ENCODE measurements at places on chromosomes 5 and 9.

DNA sequence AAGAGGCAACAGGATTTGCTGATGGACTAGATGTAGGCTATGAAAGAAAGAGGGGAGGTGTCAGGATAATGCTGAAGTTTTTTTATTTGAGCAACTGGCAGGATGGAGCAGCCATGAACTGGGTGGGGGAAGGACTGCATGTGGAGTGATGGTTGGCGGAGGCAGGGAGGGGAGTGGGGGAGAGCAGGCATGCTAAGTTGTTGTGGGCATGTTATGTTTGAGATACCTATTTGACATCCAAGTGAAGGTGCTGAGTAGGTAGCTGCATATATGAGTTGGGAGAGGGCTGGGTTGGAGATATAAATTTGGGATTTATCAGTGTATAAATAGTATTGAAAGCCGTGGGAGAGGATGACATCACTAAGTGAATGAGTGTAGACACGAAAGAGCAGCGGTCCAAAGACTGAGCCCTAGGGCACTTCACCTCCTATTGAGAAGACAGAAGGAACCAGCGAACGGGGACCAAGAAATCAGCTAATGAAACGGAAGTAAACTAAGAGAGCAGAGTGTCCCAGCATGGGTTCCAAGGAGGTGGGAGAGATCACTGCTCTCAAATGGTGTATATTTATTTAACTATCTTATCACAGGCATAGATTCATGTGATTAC is 7.4 kb downstream of the BSPRY start:
- no peak for DNase-seq

- no peak for DNase-seq
These were observed 41.8 kb downstream of the CDO1 start for GRCh38 chr5:115774684-115775083.

GRCh38 chr5:92979716-92980115 is 601.3 kb downstream of the NR2F1-AS1 start:
- no peak for DNase-seq

DNA sequence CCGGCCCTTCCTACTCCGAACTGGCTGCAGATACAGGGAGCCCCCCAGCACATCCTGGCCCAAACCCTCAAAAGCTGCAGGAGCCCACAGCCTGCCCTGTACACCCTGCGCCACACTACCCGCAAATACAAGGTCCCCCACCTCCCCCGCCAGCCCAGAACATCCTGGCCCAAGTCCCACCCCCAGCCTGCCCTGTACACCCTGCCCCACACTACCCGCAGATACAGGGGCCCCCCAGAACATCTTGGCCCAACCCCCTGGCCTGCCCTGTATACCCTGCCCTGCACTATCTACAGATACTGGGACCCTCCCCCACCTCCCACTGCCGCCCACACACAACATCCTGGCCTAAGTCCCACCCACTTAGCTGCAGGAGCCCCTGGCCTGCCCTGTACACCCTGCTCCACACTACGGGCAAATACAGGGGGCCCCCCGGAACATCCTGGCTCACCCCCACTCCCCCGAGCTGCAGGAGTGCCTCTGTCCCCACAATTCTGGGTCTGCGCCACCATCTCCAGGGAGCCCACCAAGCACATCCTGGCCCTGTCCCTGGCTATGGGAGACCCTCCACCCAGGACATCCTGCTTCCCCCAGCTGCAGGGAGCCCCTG is 8.3 kb downstream of the LPCAT1 start:
- no peak for DNase-seq

DNA sequence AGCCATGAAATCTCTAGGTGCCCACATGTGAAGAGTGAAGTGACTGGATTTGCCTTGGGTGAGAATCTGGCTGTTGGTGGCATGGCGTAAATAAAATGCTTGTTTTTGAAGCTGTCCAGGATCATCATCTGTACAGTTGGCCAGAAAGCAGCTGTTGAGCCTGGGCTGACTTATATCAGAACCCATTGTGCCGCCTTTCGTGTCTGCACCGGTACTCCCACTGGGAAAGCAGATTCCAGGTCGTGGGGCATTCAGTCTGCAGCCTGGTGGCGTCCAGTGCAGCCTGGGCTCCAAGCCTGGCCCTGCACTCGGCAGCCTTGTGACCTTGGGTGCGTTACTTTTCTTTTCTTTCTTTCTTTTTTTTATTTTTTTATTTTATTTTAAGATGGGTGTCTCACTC is 27.8 kb downstream of the PRRC2B start:
- no peak for DNase-seq

GRCh38 chr9:35395706-35396101 is 94.2 kb upstream of the RUSC2 start:
- DNase-seq, result no peak

- no peak for DNase-seq
These were observed 544.0 kb downstream of the ACTL7B start for GRCh38 chr9:108311745-108312144.

- DNase-seq, result no peak
These were observed 165.3 kb downstream of the ZNF608 start for GRCh38 chr5:124580925-124581737.

GRCh38 chr9:93677641-93678136 is 101.3 kb downstream of the PHF2 start:
- DNase-seq, result no peak

DNA sequence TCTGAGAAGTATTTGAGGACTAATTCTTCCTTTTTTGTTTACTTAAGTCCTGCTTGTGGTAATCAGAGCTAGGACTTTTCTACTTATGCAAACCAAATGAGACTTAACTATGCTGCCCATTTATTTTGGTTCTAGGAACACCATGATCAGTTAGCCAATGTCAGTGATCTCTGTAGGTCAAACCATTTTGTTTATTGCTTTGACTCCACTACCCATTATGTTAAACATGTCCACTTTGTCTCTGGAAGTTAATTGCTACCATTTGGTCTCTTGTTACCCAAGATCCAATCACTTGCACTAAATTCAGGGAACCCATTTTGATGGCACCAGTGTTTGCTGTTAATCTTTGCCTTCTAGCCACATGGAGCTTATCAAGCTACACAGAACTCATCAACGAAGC is 161.9 kb downstream of the CCDC171 start:
- DNase-seq, result no peak

DNA sequence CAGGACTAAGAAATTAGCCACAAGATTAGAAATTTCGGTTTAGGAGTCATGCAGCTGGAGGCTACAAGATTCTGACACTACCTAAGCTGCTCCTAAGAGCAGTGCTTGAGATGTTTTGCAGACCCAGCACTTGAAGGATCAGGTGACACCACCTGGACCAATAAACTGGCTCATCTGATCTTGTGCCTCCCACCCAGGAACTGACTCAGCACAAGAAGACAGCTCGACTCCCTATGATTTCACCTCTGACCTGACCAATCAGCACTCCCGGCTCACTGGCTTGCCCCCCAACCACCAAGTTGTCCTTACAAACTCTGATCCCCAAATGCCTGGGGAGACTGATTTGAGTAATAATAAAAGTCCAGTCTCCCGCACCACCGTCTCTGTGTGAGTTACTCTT is 170.4 kb downstream of the TTC39B start:
- DNase-seq, result no peak

DNA sequence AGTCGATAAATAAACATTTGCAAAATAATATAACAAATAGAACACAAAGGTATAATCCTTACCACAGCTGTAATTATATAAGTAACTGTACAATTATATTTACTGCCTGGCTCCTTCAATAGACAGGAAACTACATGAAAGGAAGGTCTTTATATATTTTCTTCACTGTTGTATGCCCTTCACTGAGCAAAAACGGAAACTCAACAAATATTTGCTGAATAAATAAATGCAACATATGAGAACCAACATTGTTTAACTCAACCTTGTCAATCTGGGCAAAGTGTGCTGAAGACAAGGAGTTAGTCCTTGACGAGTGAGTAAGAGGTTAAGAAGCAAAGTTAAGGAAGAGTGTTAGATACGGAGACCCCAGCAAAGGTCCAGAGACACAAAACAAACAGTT is 22.6 kb downstream of the PSMD5 start:
- no peak for DNase-seq

DNA sequence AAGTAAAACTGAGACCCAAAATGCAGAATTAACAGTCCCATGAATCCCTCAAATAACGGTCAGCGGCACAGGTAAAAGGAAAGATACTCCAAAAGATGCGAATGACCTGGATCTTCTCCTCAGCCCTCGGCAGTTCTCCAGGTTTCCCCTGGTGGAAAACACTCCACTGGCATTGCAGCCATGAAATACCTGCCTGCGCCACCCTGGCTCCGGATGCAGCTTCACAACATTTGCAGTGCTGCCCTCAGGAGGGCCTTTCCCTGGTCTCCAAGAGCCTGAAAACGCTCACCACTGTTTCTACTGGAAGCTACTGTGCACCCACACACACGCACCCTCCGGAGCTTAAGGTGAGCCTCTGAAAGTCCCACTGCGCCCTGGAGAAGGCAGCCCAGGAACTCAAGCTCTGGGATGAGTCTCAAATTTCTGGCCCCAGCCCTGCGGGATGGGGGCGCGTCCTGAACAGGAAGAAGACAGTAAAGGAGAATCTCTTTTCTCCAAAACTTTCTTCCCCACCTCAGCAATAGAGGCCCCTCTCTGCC is 612 bp downstream of the UGT3A2 start:
- DNase-seq, result no peak

DNA sequence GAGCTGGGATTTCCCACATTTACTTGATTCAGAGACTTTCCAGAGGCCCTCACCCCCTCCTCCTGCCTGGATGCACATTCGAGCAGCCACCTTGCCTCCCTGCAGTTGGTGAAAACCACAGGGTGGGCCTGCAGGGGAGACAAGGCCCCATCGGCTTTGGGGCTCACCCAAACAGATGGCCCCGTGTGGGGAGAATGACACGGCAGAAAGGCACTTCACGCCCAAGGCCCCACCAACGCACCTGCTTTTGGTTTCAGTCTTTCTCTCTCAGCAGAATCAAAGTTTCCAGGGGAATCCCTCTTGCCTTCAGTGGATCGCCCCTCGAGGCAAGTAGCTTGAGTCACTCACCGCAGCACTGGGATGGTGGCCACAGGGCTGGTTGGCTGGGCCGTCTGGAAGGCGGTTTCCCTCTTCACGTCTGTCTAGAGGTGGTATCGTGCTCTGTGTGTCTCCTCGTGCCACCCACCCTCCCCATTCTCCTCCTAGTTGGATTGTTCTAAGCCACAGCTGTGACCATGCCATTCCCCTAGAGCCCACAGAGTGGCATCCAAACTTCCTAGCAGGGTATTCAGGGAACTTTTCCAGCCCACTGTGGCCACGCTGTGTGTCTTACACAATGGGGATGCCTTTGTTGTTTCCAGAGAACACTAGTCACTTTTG is 31.8 kb downstream of the SEC61B start:
- peak; percentile 58 for DNase-seq

DNA sequence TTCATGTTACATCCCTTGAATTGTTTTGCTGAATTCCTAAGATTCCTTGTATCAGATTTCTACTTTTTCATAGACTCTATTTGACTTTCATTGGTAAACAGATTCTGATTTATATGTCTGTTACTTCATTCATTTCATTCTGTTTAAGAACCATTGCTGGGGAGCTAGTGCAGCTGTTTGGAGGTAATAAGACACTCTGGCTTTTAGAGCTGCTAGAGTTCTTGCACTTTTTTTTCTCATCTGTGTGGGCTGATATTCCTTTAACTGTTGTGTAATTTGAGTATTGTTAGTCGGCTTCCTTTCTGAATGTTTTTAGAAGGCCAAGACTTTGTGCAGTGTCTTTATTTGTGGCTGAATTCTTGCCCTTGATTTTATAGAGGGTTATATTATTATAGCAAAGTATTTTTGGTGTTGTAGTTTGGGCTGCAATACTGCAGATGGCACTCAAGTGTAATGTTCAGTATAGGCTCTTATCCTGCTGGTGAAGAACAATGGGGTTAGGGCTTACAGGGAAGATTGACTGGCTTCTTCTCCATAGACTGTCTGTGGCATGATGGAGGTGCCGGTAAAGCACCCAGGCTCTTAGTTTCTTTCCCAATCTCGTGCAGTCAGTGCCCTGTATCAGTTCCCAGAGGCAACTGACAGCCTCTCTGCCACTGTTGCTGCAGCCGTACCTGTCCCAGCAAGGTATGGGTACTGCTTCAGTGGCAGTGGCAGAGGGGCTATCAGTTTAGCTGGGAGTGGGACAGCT is 162.2 kb downstream of the OXCT1 start:
- no peak for DNase-seq

DNA sequence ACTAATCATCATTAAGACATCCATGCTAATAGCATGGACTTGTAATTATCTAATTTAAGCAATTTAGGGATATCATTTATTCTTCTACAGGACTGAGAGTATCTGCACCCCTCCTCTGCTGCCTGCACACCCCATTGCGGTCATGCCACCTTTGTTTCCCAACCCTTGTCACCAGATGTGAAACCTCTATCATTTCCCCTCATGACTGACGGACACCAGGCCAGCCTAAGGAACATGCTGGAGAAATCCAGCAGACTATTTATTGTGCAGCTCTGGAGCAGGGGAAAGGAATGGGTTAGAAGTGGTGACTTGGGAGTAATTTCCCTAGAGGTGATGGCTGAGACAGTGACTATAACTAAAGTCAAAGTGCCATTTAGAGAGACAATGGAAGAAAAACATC is 40.7 kb downstream of the UGCG start:
- no peak for DNase-seq

Measured in stimulated activated CD8-positive, alpha-beta memory T cell treated with anti-CD3 and anti-CD28 coated beads, Interleukin-7, amount 100 ng/mL, for 24 hours (primary cell).